CD4-positive, alpha-beta T cell treated with Interleukin-4 for 4 hours (primary cell): ENCODE measurements at places on chromosomes 13 and 19.
A peak's percentile ranks its signal among the peaks of the same experiment; 100 is the strongest.

DNA sequence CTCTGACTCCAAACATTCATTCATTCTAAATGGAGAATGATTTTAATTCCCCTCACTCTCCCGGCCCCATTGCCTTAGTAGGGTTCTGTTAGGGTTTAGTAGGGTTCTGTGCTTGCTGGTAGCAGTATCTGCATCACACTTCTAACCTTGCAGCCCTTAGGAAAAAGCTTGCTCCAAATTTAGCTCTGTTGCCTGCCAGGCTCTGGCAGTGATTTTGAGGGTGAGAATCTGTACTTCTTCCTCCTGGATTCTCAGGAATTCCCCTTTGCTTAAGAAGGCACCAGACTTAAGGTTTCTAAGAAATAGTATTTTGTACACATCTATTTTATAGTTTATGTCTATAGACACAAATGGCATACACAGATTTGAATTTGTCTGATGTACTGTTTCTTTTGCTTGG lies 14.7 kb downstream of the B3GLCT start:
- no peak for DNase-seq

- DNase-seq, result no peak
Measured at GRCh38 chr13:27236478-27236877, 14.9 kb upstream of the RPL21 start.

DNA sequence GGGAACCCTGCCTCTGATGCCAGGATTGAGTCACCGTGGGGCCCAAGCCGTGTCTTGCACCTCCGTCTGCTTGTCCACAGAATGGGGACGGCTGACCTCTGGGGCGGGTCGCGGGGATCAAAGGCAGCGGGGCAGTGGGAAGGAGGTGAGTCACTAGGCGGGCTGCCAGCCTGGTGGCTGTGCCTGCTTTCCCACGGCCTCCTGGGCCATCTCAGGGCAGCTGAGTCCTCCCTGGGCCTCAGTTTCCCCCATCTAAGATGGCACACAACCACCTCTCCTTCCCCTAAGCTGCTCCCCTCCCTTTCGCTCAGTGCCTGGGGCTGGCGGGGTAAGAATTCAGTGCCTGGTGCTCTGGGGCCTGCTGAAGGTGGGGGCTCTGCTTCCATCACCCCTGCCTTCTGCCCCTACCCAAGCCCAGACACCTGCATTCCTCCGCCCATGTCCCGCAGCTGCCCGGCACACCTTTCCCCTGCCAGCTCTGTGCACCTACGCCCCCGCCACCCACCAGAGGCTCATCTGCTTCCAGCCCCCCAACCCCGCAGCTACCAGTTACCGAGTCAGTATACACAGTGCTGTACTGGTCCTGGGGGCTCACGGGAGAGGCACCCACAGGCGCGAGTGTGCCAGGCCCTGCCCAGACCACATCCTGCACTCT lies 3.5 kb downstream of the MKNK2 start:
- peak; percentile 38 for DNase-seq

DNA sequence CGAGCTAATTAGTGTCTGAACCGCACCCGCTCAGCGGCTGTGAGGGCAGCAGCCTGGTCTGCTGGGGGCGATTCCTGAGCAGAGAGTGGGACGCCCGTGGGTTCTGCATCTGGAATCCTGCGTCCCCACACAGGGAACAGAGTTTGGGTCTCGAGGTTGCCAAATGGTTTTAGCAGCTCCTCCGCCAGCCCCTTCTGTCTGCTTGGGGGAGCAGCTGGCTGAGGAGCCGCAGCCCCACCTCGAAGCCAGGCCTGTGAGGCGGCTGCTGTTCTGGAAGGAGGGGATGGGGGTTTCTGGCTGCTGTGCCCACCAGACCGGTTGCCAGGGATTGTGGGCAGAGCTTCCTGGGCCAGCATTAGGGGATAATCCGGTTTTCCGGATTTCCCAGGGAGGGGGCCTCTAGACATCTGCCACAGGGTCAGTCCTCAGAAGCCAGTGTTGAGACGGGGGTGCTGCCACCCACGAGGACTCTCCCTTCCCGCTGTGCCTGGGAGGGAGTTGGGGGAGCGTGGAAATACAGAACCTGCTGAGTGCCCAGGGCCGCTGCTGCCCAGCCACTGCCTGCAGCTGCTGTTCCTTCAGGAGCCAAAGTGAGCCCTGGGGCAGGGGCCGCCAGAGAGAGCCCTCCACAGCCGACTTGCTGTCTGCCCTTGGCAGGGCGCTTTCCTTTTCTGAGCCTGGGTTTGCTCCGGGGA lies 2.0 kb downstream of the CDC34 start:
- no peak for DNase-seq

DNA sequence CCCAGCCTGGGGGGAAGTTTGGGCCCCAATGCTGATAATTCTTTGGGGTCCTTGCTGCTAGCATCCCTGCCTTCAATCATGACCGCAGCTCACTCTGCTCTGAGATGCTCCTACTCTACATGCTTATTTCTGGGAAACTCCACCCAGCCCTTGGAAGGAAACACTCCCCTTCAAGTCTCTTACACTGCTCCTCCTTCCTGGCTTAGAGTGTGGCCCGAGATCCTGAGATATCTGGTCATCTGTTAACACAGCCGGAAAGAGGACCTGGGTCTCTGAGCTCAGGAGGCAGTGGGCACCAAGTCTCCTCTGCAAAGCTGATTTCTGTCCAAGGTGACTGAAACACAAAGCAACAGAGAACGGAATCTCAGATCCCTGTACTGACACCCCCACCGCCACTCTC lies 33.0 kb downstream of the CYP4F2 start:
- DNase-seq, result no peak

GRCh38 chr13:98838776-98839175 lies 86.3 kb upstream of the SLC15A1 start:
- DNase-seq, result no peak

DNA sequence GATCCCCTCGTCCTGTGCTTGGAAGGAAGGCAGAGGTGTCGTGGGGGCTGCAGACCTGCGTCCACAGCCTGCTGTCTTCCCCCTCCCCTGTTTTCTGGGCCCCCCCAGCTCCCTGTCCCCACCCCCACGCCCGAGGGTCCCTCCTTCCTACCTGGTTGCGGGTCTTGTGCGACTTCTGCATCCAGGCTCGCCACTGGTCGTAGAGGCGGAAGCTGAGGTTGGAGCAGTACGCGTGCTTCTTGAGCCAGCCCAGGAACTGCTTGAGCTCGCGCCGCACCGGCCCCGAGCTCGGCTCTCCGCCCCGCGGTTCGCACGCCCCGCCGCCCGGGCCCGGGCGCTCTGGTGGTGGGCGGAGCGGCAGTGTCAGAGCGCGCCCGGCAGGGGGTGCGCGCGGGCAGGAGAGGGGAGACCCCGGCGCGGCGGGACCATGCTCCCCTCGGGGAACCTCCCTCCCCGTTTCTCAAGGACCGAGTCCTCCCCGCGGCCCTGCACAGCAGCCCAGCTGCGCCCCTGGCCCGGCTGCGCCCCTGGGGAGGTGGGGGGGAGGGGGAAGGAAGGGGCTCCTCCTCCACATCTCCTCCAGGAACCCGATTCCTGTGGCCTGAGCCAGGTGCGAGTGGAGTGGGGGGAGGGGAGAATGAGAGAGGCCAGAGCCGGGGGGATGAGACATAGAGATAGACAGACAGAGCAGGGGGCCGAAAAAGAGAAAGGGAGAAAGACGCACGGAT lies 5.7 kb downstream of the REX1BD start:
- DNase-seq, result peak; percentile 49

GRCh38 chr13:113238536-113238935 lies 29.1 kb downstream of the CUL4A start:
- no peak for DNase-seq

- peak; percentile 3 for DNase-seq
Measured at GRCh38 chr19:40907968-40908735, 26.1 kb upstream of the CYP2A7 start.

DNA sequence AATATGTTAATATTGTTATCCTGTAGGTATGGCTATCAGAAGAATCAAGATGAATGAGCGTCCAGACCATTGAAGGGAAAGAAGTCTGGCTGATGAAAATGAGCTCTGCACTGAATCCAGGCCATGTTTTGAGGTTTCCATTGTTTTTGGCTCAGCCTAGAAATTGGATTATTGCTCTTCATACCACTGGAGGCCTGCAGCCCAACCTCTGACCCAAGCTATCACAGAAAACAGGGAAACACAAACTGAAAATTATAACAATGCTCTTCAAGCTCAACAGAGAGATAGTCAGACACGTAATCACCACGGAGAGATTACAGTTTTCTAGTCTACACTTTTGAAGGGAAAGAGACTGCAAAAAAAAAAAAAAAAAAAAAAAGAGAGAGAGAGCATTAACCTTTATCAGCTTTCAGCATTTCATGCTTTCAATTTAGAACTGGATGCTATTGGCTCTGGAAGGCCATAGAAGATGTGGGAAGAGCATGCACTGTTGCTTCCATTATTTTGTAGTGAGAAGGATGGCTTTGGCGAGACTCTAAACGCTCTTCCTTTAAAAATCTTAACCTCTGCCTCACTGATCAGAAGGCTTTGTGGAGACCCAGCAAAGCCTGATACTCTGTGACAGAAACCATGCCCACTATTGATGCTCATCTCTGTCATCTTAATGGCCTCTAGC lies 10.8 kb downstream of the EDNRB start:
- DNase-seq, result no peak

DNA sequence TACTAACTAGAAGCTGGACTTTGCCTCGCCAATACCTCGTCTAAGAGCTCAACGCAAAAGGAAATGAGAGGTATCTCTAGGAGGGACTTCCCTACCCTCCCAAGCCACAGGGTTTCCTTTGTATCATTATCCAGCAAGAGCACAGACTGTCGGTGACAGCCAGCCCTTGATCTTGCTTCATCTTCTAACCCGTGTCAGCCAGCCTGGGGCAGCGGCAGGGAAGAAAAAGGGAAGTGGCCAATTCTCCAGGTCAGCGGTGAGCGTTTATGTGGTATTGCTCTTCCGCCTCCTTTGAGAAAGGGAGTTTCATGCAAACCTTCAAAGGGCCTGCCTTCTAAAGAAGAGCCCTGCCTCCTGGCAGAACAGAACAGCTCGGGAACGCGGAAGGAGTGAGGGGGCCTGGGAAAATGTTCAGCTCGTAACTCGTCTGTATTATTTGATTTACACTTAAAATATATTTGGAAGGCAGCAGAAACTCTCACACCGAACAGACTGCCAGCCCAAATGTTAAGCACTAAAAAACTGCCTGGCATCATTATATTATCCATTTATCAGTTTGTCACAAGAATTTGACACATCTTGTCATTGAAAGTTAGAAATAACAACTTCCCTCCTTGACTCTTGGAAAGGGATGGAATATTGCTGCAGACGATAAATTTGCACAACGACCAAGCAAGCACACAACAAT lies 41.8 kb downstream of the EFNB2 start:
- peak; percentile 6 for DNase-seq

DNA sequence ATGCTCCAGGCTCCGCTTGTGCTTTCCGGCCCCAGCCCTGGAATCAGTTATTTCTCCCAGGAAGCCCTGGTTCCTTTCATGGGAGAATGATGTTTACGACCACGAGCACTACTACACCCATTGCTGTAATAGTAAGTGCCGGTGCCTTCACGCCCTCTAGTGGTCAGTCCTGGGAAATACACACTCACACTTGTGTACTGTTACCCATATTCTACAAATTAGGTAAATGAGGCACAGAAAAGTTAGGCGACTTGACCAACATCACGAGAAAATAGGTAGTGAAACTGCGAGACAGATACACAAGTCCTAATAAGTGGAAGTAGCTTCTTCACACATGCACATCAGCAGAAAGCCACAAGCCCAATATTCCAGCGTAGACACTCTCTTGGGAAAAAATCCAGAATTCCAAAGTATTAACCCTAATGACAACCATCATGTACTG lies 21.7 kb downstream of the CEACAM21 start:
- peak; percentile 80 for DNase-seq

DNA sequence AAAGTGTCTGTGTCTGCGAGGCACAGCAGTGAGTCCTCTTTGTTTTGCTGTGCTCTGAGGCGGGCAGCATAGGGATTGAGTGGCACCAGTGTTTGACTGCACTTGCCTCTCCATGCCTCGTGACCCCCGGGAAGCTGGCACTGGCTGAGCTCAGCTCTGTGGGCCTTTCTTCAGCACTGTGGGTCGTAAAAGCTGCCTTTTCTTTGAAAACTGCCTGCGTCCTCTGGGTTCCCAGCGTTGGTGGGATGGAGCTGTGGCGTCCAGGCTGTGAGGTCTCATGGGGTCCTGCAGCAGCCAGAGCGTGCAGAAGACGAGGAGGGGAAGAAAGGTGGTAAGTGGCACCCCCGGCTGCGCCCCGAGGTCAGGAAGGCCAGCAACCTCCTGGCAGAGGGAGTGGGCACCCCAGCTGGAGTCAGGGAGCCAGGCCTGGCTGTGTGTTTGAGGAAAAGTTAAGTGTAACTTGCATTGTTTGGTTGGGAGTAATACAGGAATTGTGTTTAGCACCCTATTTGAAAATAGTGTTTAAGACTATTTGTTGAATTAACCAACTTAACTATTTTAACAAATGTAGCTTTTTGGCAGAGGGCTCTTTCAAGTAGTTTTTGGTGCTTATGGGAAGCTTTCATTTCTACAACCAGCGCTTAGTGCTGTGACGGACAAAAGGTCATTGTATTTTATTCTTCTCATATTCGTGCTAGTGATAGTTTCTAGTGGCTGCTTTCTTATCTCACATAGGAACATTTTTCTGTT lies 79.3 kb upstream of the TEX29 start:
- DNase-seq, result no peak

GRCh38 chr13:52067237-52067636 lies 42.7 kb downstream of the UTP14C start:
- DNase-seq, result no peak

GRCh38 chr19:51440846-51441409 lies 17.3 kb downstream of the SIGLEC8 start:
- peak; percentile 66 for DNase-seq

GRCh38 chr13:20826301-20826700 lies 52.5 kb upstream of the EEF1AKMT1 start:
- DNase-seq, result no peak

DNA sequence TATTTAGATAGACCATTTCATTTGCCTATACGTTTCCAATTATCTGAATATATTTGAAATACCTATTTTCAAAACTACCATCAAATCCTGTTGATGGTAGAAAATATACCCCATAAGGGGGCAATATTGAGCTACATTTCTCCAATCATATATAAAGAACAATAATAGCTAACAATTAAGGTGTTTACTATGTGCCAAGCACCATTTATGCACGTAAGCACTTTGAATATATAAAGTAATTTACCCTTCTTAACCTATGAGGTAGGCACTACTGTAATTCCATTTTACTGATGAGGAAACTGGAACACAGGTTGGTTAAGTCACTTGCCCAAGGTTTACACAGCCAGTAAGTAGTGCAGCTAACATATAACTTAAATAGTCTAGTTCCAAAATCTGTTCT lies 79.2 kb downstream of the UBL3 start:
- DNase-seq, result peak; percentile 57
